ENCODE measurements at places on chromosomes 16 and 17.

- DNase-seq: no peak
These were observed 364.6 kb downstream of the GRIN2A start for GRCh38 chr16:9817586-9817985.

GRCh38 chr16:19177111-19177739 is 9.2 kb downstream of the SYT17 start:
- peak; percentile 95 for DNase-seq

- DNase-seq: no peak
These were observed 128.9 kb downstream of the CCT6B start for GRCh38 chr17:34832376-34832775.

GRCh38 chr17:82315703-82316358 is 1.6 kb downstream of the CD7 start:
- DNase-seq: no peak

GRCh38 chr17:82116246-82116645 is 18.2 kb upstream of the FASN start:
- DNase-seq: no peak

- no peak for DNase-seq
These were observed 439 bp upstream of the TMEM231 start for GRCh38 chr16:75556431-75556950.

DNA sequence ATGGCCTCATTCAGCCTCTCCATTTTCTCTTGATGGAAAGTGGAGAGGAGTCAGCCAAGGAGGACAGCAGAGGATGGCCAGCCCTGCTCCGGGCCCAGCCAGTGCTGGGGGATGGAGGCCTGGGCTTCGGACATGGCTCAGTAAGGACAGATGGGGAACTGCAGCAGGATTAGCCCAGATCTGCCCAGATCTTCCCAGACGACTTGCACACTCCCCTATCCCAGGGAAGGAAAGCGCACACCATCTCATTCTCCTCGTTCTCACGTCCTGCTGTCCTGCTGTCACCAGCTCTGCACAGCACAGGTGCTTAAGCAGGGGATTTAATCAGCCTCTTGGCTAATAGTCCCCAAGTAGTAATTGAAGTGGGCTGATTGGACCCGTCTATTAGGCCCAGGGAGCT is 100.2 kb upstream of the SDK2 start:
- no peak for DNase-seq

- DNase-seq: no peak
These were observed 6.2 kb downstream of the EFNB3 start for GRCh38 chr17:7711051-7711755.

GRCh38 chr17:47615766-47616424 is 33.8 kb upstream of the KPNB1 start:
- peak; percentile 42 for DNase-seq

DNA sequence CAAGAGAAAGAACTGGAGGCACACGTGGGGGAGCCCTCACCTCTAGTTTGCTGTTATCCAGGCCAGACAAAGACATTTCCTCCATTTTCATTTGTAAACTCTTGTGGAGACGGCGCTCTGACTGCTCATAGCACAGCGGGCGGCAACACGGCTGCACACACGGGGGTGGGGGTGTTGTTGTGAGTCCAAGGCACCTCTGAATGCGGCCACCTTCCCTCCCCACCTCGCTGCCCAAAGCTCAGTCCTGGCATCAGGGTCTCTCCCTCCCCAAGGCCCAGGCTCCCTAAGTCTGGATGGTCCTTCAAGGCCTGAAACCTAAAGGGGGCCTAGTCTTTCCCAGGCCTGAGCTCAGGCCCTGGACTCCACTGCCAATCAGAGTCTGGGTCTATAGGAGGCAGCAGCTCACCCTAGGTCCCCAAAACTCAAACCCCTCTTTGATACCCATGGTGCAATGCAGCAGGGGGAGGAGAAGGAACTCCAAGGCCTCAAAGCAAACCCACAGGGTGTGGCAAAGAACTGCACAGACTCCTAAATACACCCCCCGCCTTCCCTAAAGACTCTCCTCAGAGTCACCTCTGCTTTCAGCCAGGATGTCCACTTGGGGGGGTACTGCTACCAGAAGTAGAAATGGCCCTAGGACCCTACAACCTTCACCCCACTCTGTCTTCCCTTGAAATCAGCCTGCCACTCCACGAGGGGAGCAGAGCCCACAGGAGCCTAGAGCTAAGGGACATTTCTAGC is 1.5 kb downstream of the ATXN7L3 start:
- DNase-seq: no peak
